NCI-H1105 treated with DMSO at 0.1 percent for 48 hours (cell line): ENCODE measurements at places on chromosomes 4 and X.

DNA sequence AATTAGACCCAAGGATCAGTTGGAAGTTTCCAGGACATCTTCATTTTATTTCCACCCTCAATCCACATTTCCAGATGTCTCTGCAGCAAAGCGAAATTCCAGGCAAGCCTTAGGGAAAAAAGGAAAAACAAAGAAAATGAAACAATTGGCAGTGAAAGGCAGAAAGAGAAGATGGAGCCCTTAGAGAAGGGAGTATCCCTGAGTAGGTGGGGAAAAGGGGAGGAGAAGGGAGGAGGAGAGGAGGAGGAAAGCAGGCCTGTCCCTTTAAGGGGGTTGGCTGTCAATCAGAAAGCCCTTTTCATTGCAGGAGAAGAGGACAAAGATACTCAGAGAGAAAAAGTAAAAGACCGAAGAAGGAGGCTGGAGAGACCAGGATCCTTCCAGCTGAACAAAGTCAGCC is at the start of gene PLP1:
Gene PLP1 (plus strand): TSS at position 295 of the 400 bp plus-strand sequence. CDS start 156 bp downstream, outside the sequence.
- no peak for DNase-seq

GRCh38 chr4:17286752-17287460 is 225.0 kb downstream of the QDPR start:
- DNase-seq, result no peak

- DNase-seq, result no peak
These were observed 47.2 kb downstream of the DMP1 start for GRCh38 chr4:87697272-87697671.

GRCh38 chrX:77548751-77549150 is 101.6 kb downstream of the FGF16 start:
- no peak for DNase-seq

- DNase-seq, result no peak
These were observed 62.4 kb downstream of the TRAPPC11 start for GRCh38 chr4:183721207-183722081.

DNA sequence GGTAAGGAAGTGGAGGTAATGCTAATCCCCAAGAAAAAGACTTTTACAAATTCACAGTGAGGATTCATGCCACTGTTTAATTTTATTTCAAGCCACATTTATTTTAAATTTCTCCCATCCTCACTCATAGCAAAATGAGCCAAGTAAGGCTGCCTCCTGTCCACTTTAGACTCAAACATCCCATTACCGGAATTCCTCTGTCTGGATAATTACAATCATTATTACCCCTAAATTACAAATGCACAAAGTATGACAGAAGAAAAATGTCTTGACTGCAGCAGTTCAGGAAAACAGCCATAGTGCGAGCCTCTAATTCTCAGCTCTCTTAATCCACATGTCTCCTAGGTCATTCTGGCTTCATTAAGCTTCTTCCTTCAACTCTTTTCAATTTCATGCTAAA is 57.0 kb downstream of the MAPK10 start:
- peak; percentile 10 for DNase-seq
